Gastroesophageal sphincter (tissue), 4 donors: ENCODE measurements at places on chromosomes 7 and 10.

GRCh38 chr10:62817766-62818425 lies 1.7 kb upstream of the EGR2 start:
- ATAC-seq: peak; percentile 70

DNA sequence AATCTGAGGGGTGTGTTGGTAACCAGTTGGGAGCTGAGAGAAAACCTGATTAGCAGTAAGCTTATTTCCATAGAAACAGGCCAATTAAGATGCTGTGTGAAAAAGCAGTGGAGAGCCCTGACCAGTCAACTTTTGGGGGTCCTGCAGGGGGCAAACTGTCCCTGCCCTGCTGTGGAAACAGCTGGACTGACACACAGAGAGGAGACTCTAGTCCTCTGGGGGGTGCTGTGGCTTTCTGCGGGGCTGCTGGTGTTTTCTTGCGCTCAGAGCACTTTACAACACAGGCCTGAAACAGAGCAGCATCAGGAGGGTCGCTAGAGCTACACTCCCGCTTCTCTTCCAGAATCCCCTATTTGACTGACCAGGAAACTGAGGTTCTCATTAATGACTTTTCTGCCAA lies 546.9 kb upstream of the GALNT17 start:
- no peak for ATAC-seq

- no peak for ATAC-seq
Observed at GRCh38 chr10:11331726-11332125, 279.7 kb downstream of the USP6NL start.

DNA sequence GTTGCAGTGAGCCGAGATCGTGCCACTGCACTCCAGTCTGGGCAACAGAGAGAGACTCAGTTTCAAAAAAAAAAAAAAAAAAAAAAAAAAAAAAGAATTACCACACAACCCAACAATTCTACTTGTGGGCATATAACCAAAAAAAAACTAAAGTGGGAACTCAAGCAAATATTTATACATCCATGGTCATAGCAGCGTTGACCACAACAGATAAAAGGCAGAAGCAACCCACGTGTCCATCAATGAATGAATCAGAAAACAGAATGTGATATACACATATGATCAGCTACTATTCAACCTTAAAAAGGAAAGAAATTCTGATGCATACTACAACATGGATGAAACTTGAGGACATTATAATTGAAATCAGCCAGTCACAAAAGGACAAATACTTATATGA lies 179.3 kb upstream of the NEBL start:
- ATAC-seq: no peak

DNA sequence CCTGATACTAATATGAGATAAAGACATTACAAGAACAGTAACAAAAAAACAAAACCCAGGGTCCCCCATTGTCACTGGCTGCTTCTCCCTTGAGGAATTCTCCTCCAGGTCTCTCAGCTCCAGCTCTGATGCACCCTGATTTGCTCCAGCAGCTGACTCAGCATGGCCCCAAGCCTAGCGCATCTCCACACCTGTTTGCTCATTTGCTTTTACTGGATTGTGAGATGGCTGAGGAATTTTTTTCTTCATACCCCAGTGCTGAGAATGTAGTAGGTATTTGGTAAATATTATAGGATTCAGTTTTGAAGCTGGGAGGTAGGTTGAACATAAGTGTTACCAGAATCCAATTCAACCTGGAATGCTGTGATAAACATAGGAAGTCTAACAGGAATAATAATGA lies 171.9 kb downstream of the PKD1L1 start:
- no peak for ATAC-seq

DNA sequence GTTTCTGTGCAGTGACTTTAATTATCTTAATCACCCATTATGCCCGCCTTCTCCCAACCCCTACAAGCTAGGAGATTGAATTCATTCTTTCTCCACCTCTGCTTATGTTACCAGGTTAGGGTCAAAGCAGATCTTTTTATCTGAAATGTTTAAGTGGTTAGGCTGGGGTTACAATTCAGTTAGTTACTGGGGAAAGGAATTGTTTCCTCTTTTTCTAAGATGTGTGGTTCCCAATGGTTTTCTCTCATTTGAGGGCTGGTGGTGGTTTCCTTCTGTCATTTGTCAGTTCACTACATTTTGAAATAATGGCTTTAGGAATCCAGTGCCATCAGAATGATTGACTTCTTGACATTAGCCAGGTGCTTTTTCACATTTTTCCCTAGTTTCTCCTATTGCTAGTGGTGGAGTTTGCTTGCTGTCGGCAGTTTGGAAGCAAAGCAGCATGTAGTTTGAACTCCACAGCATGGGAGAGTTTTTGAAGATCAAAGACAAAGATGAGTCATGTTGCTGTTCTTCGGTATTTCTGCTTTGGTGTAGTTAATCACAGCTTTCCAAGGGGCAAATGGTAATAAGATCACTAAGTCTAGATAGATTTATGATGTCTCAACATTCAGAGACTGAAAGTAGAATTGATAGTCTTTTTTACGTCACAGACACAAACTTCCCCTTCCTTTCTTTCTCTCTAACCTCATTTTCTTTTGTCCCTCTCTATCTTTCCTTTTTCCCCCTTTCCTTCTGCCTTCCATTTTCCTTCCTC lies 168.2 kb downstream of the SND1 start:
- no peak for ATAC-seq

GRCh38 chr10:12048547-12048946 lies 5.9 kb upstream of the UPF2 start:
- ATAC-seq: no peak

- no peak for ATAC-seq
Observed at GRCh38 chr10:71319800-71320392, 837 bp downstream of the SLC29A3 start.

DNA sequence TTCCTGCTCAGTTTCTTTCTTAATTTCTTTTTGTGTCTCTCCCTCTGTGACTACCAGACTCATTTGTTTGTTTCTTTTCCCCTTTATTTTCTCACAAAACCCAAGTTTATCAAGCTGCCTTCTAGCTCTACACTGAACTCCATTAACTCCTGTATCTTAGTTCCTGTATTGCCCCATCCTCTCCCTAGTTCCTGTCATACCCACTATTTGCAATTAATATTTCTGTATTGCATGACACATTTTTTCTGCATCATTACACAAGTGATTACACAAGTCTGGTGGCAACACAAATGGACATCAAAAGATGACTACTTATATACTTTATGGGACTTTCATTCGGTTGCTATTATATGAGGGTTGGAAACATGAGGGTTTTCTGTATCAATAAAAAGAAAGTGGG lies 26.9 kb upstream of the OR9A4 start:
- ATAC-seq: no peak

DNA sequence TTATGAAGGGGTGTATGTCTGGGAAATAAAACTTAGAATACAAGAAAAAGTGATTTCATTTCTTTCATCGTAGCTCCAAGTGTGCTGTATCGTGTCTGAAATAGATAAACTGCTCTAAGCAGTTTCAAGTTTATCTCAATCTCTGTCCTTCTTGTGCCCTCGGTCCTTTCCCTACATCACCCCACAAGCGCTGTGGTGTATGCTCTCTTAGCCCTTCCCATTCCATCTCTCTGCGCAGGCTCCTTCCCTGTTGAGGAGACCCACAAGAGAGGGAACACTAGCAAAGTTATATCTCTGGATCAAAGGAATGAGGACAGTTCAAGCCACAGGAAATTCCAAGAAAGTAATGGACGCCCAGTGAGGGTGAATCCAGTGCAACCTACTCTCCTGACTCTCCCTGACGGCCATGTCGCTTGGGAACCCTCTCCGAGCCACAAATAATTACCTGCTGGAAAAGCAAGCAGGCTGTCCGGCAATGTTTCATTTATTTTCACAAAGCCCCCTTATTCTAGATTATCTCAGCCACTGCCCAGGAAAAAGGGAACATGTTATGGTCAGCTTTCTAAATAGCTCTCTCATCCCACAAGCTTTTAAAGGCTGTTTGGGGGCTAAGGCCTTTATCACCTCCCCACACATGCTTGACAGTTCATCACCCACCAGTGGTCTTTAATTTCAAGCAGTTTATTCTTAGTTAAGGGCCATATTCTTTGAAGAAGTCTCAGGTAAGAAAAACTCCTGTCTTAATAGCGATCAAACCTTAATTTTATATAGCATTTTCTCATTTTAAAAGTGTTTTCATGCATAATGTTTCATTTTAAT lies 34.8 kb downstream of the LRRC4 start:
- no peak for ATAC-seq

- no peak for ATAC-seq
Observed at GRCh38 chr7:157479326-157479725, 142.5 kb downstream of the DNAJB6 start.
